ENCODE measurements at places on chromosomes 11 and 22.
A peak's percentile ranks its signal among the peaks of the same experiment; 100 is the strongest.

DNA sequence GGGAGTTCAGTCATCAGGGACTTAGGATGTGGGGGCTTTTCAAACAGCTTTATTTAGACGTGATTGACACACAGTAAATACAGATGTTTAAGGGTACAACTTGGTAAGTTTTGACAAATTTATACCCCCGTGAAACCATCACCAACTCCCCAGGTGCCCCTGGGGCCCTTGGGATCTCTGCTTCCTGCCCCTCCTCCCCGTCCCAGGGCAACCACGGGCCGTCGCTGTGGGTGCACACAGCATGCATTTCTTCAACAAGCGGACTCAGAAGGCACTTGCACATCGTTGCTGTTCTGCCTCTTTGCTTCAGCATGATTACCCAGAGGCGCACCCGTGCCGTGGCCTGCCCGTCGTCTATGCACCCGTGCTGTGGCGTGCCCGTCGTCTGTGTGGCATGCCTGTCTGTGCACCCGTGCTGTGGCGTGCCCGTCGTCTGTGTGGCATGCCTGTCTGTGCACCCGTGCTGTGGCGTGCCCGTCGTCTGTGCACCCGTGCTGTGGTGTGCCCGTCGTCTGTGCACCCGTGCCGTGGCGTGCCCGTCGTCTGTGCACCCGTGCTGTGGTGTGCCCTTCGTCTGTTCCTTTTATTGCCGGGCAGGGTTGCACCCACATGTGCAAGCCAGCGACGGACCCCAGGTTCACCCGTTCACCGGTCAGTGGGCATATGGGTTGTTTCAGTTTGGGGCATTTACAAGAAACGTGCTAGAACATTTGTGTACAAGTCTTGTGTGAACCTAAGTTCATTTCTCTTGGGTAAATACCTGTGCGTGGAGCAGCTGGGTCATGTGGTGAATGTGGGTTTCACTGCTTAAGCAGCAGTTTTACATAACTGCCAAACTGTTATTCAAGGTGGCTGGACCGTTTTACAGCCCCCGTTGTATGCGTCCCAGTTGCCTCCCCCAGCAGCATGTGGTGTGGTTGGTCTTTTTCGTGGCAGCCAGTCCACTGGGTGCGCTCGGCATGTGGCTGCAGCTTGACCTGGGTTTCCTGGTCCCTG is 8.3 kb downstream of the CD81 start:
- DNase-seq: no peak

DNA sequence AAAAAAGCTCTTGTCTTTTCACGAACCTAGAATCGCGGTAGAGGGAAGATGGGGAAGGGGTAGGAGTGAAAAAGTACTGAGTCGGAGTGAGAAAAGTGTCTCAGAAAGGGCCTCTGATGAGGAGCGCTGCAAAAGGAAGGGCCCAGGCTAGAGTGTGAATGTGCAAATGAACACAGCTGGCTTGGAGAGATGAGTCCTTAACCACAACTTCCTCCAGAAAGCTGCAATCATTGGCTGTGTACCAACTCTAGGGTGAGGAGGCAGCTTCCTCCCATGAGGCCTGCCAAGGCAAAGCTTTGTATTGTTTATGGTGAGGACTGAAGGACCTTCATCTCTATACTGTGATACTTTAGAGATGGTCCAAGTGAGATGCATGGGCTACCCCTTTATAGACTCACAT is 566.9 kb upstream of the ANO5 start:
- peak; percentile 94 for DNase-seq

- DNase-seq: peak; percentile 23
These were observed 38.0 kb upstream of the TBCEL start for GRCh38 chr11:120985718-120986569.

DNA sequence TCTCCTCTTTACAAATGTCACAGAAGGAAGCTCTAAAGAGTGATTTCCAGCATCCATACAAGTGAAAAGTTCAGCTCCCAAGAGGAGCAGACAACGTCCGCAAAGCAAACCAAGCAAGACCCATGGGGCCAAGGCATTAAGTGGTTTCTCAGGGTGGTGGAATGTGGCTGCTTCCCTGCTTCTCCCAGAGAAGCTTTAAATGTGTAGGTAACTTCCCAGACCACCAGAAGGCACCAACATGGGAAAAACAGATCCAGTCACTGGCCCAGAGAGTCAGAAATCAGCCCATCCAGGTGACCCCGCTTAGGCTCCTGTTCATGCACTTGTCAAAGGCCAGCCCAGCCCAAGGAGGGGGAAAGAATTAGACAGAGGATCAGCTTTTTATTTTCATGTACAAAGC is 13.3 kb upstream of the PHF21A start:
- peak; percentile 12 for DNase-seq

DNA sequence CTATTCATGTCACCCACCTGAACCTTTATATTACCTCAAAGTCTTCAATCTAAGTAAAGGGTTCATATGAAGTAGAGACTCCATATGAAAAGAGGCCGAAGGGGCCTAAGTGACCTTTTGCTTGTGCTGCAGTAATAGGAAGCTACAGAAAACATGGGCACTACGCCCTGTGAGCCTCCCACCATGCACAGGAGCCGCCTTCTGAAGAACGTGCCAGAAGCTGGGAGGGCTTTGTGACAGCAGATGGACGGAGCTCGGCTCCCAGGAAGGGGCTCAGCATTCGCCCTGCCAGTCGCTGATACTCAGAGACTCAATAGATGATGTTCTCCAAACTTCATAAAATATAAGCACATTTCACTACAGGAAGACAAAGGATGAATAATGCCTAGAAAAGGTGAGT is 21.2 kb downstream of the DEAF1 start:
- no peak for DNase-seq

DNA sequence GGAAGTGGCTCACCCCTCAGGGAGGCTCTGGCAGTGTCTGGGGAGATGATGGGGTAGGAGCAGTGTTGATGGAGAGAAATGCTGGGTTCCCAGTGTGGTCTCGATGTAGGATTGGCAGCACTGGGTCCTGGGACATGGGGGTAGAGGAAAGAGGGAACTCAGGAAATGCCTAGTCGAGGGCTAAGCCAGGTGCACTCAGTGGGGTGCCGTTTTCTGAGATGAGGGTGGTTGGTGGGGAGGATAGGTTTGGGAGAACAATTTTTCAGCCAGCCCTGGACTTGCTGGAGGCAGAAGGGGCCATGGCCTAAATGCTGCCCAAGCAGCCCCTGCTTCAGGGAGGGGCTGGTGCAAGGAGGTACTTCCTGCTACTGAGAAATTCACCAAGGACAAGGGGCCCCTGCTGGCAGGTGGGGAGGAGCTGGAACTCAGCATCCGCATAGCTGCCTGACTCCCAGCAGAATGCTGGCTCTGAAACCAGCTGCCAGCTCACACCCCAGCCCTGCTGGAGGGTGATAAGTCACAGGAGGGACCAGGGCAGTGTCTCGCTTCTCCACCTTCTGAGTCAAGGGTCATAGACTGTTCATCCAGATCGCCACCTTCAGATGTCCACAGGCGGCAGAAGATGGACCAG is 6.0 kb downstream of the CCDC157 start:
- no peak for DNase-seq

DNA sequence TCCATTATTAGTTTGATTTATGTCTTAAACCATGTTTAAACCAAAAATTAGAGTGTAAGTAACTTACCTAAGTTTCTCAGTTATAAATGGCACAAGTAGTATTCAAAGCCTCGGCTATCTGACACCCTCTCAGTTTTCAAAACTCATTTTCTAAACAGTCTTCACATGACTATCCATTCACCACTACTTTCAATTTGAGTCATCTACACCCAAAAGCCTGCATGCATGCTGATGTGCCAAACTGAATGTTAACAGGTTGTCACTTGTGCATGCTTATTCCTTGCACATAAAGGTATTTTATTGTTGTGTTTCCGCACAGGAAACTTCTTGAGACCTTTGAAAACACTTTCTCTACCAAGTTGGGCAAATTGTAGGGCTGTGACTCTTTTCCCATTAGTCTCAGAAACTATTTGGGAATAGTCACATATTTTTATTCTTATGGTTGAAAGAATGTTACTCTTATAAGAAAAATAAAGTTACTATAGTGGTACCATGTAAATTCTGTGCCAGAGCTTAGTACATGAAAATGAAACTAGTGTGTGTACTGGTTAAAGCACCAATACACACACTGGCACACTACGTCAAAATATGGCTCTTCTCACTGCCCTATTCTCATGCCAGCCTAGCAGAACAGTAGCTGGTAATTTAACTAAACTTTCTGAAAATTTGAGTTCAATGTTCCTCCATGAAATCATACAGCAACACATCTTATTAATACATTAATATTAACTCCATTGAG is 2.2 kb upstream of the OR51E2 start:
- no peak for DNase-seq

GRCh38 chr11:134046681-134047449 is 22.0 kb upstream of the JAM3 start:
- no peak for DNase-seq

GRCh38 chr22:50143096-50143495 is 27.4 kb upstream of the PANX2 start:
- DNase-seq: no peak

- no peak for DNase-seq
These were observed 836.2 kb downstream of the DLG2 start for GRCh38 chr11:84790849-84791427.

GRCh38 chr11:64742087-64742888 is 1.7 kb downstream of the RASGRP2 start:
- DNase-seq: no peak

Measured in HT1080 (cell line).